ENCODE measurements at places on chromosomes 4 and X.
A peak's percentile ranks its signal among the peaks of the same experiment; 100 is the strongest.

DNA sequence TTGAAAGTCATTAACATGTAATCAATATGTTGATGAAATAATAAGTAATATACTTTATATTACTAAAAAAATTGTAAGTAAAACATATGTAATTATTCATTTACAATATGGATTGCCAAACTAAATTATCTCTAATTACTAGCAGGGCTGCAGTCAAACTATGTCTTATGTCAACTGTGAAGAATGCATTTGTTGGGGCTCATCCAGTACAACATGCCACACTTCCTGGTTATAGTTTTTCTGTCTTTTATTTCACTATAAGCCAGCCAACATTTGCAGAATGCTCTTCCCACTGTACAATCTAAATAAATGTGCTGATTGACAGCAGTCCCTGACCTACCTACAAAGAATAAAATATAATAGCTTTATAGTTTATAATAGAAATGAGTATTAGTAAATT lies 975.4 kb upstream of the NDST4 start:
- peak; percentile 28 for DNase-seq

DNA sequence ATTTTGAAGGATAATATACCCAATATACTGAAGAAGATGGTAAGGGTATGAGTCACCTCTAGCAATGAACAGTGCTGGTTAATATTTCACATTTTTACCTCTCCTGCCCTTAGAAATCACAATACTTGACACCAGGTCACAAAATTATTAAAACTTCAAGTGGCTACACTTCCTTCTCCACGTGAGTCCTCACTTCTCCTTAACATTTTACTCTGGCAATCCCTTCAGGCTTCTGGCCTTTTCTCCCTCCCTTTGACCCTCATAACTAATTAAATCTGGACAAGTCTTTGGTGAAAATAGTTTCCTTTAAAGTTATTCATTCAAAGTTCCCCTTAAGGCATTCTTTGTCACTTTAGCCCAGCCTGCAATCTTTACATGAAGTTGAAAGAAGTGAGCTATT lies 190.4 kb downstream of the UNC5C start:
- no peak for DNase-seq

DNA sequence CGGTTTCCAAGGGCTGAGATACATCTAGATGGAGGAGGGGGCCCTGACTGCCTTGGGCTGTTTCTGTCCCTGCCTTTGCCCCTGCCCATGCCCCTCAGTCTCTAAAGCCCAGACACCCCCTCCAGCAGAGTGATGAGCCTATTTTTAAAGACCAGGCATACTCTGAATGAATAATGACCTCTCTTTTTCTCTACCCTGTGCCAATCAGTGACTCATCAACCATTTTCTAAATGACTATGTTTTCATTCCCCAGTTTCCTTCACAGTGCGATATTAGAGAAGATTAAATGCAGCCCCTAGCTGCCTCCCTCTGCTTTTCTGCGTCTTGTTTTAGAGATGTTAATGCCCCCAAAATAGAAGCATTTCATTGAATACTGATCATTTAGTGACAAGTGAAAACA lies 15.5 kb upstream of the NHS start:
- DNase-seq: peak; percentile 19

DNA sequence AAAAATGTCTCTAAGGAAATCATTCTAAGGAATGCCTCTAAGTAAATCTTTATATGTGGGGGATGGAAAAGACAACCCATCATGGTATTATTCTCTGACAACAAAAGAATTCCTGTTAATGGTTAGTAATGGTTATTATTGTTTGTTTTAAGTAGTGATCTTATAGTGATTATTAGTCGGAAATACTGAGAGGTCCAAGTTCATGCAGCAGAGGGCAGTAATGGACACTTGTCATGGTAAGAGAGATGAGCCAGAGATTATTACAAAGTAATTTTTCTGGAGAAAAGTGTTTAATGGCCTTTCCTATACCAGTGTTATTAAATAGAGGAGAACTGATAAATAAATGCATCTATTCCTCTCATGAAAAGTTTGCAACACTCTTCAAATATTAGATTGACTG lies 8.1 kb upstream of the DKK2 start:
- no peak for DNase-seq

DNA sequence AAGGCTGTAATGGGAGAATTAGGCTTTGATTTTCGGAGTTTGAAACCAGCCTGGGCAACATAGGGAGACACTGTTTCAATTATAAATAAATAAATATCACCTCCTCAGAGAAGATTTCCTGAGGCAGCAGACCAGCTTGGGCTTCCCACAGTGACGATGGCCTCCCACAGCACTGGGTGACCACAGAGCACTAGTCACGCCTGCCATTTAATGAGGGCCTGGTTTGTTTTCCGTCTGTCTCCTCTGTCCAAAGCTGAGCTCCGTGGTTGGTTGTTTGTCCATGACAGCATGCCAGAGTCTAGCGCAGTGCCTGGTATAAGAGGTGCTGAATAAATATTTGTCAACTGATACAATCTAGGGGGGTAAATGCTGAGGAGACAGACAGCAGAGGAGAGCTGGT lies 10.4 kb upstream of the PDGFRA start:
- no peak for DNase-seq

DNA sequence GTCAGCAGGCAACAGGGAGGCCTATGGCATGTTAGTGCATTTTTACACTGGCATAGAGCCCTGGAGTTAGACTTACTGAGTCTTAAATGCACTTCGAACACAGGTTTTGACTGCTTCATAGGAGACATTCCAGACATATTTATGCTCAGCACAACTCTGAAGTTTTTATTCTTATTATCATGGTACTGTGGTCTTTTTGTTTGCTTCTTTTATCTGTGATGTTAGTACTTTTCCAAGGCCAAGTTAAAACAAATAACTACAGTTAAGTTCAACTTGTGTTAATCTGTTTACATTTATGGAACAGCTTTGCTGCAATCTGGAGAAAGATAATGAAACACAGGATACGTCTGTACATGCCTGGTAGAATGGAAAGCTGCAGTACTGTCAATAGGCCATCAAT lies 76.5 kb downstream of the COL4A5 start:
- DNase-seq: peak; percentile 66

GRCh38 chr4:55029821-55030503 lies 95.4 kb downstream of the KDR start:
- DNase-seq: no peak

GRCh38 chr4:85474356-85474755 lies 594 bp upstream of the ARHGAP24 start:
- peak; percentile 22 for DNase-seq

- DNase-seq: no peak
Measured at GRCh38 chr4:54167508-54167907, 61.6 kb upstream of the PDGFRA start.

DNA sequence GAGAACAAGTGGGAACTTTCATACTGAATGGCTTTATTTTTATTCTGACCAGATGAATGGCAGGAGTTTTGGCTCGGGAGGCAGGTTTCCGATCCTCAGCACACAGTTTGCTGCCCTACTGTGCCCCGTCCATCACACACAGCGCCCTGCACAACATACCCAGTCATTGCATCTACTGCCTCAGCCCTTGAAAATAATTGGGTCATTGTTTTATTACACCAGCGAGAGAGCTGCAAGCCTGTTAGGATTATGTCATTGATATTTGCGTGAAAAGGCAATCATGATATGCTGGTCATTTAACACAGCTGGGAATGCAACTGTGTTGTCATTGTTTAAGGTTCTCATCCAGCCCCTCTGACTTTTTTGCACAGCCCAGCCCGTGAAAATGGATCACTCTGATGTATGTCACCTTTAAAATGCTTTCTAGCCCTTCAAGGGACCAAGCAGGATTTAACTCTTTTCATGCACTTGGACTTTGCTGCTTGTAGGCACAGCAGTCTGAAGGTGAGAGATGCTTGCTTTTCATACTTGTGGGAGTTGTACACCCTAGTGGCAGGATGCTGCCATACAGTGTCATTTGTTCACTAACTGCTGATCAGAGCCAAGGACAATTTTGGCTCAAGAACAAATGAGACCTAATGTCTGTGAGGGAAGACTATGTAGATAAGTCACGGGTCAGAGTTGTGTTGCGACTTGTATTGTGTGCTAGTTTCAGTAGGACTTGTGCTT lies 62.3 kb downstream of the RTL9 start:
- no peak for DNase-seq

GRCh38 chrX:74291964-74292807 lies 11.8 kb upstream of the ZCCHC13 start:
- peak; percentile 94 for DNase-seq

DNA sequence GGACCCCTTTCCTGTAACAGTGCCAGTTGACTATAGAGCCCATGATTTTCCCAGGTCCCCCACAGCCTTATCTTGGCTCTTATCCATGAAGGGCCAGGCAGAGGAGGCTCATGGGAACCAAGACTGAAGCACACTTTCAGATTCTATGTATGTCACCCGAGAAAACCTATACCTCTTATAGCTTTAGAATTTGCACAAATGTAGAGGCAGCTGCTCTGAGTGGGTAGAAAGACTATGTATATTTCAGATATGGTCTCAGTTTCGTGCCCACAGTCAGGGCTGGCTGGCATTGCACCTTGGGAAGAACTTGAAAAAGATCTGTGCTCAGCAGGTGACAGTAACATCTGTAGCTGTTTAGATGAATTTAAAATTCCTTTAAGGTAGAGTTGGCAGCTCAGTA lies 8.3 kb upstream of the LNX1 start:
- no peak for DNase-seq

- DNase-seq: peak; percentile 45
Measured at GRCh38 chr4:123877551-123877950, 481.0 kb downstream of the SPRY1 start.

DNA sequence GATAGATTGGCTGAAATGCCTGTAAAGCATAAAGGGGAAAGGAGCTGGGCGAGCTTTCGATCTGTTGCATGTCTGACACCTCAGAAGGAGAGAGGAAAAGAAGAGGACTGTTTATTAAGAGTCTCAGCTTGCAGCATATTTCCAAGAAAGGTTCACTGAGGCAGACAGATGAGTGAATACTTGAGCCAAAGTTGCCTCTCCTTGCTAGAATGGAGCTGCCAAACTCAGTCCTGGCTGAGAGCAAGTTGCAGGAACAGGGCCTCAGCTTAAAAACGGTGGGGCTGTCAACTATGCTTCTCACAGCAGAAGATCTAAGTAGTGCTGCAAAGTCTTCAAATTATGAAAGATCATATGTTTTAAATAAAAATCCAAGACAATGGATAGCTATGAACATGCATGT lies 707.5 kb downstream of the PCDH7 start:
- DNase-seq: no peak
